M059J (cell line): ENCODE measurements at places on chromosomes 7 and 10.
A peak's percentile ranks its signal among the peaks of the same experiment; 100 is the strongest.

DNA sequence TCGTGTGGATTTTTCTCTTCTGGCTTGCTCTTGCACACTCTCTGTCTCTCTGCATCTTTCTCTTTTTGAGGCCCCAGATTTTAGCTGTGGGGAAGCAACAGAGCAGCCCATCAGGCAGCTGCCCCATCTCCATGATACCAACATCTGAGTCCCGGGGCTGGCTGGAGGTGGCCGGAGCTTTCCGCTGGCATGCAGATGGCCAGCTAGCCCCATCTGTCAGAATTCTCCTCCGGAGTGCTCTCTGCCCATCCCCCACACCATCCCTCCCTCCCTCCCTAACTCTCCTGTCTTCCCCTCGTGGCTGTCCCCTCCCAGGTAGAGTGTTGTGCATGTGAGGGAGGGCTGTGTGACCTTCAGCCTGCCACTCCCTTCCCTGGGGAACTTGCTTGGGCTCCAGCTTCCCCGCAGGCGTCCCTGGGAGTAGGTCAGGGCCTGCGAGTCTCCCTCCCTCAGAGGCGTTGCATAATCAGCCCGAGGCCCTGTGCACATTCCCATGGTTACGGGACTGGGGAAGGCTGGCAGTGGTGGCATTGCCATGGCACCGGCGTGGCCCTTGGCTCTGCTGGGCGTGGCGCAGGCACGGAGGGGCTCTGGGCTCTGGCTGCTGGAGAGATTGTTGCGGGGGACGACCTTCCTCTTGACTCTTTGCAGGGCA lies 24.7 kb downstream of the GHRHR start:
- peak; percentile 85 for DNase-seq

GRCh38 chr7:12386313-12386740 lies 17.3 kb downstream of the VWDE start:
- no peak for DNase-seq

DNA sequence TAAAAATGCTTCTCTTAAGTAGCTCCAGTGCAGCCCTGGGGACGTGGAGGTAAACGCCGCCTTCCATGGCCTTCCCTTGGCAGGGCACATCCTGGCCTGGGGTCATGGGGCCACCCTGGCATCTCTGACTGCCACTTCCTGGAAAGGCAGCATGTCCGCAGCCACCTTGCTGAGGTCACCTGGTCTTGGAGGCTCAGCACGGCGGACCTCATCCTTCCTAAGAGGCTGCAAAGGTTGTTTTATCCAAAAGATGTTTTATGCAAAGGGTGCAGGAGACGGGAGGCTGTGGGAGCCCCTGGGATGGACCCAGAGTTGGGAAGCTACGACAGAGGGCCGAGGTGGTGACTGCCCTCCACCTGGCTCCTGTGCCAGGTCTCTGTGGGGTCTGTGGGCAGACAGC lies 106.0 kb downstream of the TCERG1L start:
- no peak for DNase-seq

DNA sequence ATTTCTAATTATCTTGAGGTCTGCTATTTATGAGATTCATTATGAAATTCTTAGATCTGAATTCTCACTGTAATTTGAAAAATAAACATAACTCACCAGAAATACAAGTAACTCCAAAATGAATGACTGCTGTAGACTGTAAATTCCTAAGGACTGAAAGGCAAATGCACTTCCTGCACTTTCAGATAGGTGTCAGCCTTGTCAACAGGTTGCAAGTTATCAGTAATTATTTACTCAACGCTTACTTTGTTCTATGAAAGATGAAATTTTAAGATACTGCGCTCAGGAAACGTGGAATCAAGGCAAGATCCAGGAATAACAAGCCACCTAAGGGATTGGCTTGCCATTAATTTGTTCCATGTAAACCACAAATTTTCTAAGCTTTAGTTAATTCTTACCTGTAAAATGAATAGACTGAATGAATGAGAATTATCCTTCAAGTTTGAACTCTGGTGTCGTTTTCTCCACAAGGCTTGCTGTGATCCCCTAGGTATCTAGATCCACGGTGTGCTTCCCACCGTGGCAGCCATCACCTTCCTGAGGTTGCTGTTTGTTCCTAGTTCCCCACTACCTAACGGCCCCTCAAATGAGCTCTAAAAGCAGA lies 12.6 kb downstream of the DHX32 start:
- DNase-seq, result peak; percentile 50

DNA sequence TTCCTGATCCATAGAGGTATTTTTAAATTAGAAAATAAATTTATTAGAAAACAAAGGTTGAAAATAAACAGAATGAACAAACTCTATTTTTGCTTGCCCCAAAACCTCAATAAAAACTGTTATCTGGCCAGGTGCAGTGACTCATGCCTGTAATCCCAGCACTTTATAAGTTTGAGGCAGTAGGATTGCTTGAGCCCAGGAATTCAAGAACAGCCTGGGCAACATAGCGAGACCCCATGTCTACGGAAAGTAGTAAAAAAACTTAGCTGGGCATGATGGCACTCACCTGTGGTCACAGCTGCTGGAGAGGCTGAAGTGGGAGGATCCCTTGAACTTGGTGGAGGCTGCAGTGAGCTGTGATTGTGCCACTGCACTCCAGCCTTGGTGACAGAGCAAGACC lies 10.3 kb downstream of the SLK start:
- peak; percentile 20 for DNase-seq

- DNase-seq, result no peak
Measured at GRCh38 chr7:151993977-151994676, 31.3 kb upstream of the GALNT11 start.
